Stimulated activated CD4-positive, alpha-beta T cell treated with anti-CD3 and anti-CD28 coated beads, Interleukin-2, amount 100 ng/mL, for 48 hours (primary cell): ENCODE measurements at places on chromosomes 12 and 14.

DNA sequence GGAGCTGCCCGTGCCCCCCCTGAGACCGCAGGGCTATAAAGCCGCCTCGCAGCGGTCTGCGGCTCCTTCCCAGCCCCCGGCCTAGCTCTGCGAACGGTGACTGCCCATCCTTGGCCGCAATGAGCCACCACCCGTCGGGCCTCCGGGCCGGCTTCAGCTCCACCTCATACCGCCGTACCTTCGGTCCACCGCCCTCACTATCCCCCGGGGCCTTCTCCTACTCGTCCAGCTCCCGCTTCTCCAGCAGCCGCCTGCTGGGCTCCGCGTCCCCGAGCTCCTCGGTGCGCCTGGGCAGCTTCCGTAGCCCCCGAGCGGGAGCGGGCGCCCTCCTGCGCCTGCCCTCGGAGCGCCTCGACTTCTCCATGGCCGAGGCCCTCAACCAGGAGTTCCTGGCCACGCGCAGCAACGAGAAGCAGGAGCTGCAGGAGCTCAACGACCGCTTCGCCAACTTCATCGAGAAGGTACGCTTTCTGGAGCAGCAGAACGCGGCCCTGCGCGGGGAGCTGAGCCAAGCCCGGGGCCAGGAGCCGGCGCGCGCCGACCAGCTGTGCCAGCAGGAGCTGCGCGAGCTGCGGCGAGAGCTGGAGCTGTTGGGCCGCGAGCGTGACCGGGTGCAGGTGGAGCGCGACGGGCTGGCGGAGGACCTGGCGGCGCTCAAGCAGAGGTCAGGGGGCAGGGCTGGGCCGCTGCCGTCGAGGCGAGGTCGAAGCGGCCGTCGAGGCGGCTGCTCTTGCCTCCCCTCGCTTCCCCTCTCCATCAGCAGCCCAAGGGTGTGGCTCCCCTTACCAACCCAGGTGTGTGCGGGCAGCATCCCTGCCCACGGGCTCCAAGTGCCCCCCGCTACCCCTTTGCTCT, at the start of gene PRPH:
TSS of gene PRPH (plus strand) at position 66 of the 855 bp plus-strand sequence. CDS start at position 120, 54 bp downstream.
- no peak for DNase-seq

DNA sequence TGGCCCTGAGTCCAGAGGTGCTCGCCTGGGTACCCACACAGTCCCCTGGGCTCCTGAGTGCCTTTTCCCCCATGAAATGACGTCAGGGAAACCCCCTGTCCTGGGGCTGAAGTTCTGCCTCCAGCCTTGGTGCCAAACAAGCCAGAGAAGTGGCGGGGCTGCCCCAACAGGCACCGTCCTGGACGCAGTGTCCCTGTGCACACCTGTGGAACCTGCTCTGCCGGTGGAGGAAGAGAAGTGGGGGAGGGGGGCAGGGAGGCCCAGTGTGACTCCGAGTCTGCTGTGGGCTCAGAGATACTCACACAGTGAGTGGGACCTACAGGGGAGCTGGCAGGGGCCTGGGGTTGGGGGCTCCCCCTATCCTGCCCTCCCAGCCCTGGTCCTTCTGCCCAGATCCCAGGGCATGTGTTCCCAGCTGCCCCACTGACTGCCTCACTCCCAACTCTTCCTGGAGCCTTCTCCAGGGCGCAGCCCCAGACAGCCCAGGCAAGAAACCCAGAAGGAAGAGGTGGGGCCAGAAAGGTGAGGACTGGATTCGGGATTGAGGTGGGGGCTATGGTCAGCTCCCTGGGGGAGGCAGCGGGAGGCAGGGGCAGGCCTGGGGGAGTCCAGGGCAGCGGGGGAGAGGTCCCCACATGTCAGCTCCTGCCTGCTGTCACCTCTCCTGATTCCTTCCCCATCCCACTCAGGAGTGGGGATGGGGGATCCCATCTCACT, 24.7 kb downstream of the CCDC85C start:
- DNase-seq: no peak

- DNase-seq: no peak
These were observed 17.2 kb downstream of the USP30 start for GRCh38 chr12:109069307-109070271.

- DNase-seq: no peak
These were observed 308.9 kb upstream of the LRFN5 start for GRCh38 chr14:41297576-41298327.

GRCh38 chr12:44286336-44286735, 450.5 kb downstream of the TMEM117 start:
- DNase-seq: no peak

DNA sequence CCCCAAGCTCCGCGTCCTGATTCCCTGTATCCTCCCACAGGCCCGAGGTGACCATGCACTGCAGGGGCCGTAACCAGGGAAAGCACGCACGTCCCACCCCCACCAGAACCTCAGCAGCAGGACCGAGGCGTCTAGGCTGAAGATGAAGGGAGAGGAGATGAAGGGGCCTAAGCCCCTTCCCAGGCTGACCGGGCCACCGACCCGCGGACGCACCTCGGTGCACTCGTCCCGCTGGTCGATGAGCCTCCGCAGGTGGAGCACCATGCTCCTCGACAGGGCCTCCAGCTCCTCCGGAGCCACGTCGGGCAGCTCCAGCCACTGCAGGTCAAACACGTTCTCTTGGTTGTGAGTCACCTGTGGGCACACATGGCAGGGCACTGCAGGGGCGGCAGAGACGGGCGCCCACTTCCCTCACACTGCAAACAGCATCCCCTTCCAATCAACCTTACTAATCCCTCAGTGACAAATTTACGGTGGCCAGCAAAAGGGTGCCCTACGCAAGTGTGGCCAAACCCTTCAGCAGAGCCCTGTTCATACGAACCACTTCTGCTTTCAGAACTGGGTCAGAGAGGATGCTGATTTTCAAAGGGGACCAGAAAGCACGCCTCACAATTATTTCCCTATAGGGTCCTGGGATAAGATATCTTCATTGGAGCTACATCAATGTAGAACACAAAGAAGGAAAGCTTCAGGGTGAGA, 77.8 kb downstream of the CCDC88C start:
- DNase-seq: no peak

DNA sequence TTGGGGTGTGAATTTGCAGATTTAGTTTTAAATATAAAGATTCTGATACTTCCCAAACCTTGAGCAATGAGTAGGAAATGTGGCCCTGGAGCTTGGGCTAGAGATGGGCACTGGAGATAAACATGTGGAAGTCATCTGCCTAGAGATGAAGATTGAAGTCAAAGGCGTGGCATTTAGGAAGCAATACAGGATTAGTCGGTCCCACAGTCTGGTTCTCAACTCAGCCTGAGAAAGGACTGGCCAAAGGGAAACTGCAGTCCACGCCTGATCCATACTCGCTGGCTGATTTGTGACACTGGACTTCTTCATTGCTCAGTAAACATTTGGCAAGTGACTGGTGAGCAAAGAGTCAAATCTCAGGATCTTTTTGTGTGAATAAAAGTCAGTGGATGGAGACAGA, 268.2 kb upstream of the ATP2B1 start:
- no peak for DNase-seq

GRCh38 chr12:8047842-8048241, 15.3 kb downstream of the FOXJ2 start:
- DNase-seq: no peak

- DNase-seq: no peak
These were observed 149.4 kb downstream of the RPAP3 start for GRCh38 chr12:47556261-47557030.

DNA sequence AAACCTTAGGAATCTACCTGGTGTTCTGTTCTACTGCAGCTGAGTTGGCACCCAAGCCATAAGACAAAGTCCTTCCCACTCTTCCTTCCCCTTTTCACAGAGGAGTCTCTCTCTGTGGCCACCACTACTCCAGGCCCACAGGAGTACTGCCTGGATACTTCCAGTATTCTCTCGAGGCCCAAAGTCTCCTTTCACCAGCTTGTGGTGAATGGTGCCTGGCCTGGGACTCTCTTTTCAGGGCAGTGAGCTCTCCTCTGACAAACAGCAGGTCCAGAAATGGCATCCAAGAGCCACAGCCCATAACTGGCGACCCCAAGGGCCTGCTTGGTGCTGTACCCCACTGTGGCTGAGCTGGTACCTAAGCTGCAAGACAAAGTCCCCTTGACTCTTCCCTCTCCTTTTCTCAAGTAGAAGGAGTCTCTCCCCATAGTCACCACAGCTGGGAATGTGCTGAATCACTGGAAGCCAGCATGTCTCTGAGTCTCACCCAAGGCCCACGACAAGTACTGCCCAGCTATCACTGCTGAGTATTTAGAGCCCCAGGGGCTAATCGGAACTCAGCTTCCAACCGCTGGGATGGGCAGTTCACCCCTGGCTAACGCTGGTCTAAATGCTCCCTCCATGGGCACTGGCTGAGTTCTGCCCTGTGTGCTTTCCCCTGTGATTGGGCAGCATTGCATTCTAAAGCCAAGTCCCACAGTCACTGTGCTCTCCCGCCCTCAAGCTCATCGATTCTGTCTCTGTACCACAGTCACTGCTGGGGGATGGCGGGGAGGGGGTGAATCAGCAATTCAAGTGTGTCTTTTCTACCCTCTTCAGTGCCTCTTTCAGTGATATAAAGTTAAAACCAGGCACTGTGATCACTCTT, 6.1 kb downstream of the A2ML1 start:
- no peak for DNase-seq

DNA sequence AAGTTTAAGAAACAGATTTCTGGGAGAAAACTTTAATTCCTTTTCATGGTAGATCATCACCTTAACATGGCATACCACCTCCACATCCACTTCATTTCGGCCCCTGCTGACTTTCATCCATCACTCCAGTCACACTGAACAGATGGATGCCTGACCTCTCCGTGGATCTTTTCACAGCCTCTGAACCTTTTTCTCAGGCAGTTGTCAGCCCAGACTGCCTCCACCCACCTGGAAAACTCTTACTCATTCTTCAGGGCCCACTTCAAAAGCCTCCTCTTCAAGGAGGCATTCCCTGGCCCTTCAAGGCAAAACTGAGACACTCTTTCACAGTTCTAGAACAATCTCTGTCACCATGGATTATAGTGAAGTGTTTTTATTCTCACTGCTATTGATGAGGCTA, 52.9 kb downstream of the GXYLT1 start:
- DNase-seq: no peak

DNA sequence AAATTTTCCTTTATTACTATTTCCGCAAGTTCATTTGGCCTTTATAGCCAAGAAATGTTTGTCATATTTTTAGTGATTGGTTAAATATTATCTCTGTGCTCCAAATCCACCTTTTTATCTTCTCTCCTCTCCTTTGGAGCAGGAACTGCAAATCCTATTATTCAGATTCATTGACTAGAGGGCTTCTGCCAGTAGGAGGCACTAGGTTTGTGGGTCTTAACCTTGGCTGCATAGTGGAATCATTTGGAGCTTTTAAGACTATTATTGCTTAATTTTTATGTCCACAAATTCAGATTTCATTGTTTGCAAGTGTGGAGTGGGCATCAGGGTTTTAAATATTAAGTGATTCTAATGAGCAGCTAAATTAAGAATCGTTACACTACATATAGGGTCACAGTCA, 75.3 kb upstream of the SYT10 start:
- DNase-seq: no peak

- no peak for DNase-seq
These were observed 422.2 kb upstream of the FOXG1 start for GRCh38 chr14:28344381-28344780.

DNA sequence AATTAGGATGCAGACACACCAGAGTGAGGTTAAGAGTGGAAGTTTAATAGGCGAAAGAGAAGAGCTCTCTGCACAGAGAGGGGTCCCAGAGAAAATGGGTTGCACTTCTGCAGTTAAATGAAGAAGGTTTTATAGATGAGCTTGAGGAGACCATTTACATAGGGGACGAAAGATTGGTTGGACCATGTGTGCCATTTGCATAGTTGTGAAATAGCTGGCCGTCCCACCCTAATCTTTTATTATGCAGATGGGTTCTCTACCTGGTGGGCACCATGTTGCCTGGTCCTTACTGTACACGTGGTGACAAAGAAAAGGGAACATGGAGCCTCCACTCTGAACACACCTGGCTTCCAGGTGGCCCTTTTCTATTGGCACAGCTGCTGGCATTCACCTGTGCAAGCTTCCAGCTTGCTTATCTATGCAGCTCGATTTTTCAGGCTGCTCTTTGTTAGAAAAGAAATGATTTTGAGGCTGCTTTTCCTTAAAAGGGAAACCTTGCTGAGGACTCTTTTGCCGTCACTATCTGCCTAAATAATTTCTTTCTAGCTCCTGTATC, 67.1 kb upstream of the SRSF5 start:
- DNase-seq: no peak

DNA sequence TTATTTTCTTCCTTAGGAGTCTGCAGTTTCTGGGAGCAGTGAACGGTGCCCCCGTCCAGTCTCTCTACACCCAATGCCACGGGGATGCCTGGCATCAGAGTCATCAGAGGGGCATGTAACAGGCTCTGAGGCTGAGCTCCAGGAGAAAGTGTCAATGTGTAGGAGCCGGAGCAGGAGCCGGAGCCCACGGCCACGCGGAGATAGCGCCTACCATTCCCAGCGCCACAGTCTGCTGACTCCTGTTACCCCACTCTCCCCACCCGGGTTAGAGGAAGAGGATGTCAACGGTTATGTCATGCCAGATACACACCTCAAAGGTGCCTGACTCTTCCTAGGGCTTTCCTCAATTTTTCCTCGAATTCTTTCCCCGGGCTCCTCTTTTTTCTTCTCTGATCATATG, 3.3 kb upstream of the PA2G4 start:
- DNase-seq: no peak
